Right atrium auricular region (tissue), 2 donors: ENCODE measurements at places on chromosomes 7 and 10. TPM values are rescaled to one million over a fixed set of nuclear protein-coding genes. Genes with fewer than 3 reads are reported as not detected.

Gene FAM149B1
- total RNA-seq: 13.0 TPM

Gene HYAL4
- not detected for total RNA-seq

Gene ZMIZ1
- total RNA-seq: 59.3 TPM

- no peak for DNase-seq
Observed at GRCh38 chr7:11727864-11728263, 104.1 kb downstream of the THSD7A start.

DNA sequence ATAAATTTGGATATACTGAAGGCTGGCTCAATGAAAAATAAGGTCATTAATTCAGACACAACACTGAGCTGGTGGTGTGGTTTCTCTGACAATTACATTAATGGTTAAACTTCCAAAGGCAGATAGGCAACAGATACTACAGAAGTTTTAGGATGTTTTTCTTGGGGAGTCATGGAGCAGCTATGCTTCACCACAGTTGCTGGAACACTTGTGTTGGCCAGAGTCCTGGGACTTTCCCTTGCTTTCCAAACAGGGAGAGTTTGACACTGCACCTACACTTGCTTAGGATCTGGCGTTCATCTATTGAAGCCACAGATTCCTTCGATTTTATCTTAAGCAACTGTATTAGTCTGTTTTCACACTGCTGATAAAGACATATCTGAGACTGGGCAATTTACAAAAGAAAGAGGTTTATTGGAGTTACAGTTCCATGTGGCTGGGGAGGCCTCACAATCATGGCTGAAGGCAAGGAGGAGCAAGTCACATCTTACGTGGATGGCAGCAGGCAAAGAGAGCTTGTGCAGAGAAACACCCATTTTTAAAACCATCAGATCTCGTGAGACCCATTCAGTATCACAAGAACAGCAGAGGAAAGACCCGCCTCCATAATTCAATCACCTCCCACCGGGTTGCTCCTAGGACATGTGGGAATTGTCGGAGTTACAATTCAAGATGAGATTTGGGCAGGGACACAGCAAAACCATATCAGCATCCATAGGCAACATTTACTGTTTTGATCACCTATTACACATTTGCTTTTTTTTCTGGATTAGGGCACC, 27.8 kb upstream of the TMEM178B start:
- DNase-seq: no peak

DNA sequence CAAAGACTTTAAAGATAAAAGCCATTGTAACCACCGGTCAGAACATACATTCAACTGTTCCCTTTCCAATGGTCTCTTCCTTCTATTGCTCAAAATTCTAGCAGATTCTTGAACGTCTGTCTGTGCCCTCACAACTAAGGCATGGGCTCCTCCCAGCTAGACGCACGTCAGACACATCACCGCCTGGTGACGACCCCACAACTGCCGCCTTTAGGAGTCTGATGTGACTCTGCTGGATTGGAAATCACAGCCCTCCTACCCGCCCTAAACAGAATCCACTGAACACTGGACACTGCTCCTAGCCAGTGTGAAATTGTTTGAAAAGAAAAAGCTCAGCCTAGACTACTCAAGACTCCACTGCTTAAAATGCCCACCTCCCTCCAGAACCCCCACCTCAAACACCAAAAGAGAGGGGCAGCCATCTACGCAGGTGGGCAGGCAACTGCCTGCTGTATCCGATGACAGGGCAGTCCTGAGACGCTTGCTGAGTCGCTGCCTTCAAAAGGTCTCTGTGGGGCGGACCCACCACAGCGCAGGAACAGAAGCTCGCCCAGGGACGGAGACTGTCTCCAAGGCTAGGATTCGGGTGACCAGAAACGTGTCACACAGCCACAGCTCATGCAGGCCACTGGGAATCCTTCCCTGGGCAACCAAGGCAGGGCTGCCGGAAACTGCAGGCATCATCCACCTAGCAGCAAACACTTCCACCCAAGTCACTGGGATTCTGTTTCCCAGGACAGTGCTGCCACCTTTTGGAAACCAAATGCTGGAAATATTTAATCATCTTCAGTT, 34.7 kb downstream of the GSDME start:
- DNase-seq: peak; percentile 49

DNA sequence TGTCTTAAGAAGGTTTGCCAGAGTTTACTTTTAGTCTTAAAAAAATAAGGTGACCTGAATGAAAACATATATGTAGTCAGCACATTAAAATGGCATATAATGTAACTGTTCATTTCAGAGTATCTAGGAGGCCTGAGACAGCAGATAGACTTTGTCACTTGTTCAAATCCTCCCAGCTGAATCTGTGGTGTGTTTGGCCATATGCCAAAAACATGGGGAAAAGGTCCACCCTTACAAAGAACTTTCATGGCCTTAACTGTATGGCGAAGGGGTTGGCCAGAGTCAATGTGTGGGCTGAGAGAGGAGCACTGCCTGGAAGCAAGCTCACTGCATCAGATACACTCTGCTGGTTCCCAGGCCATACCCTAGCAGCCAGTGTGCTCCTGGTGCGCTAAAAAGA, 113.7 kb downstream of the ALOX5 start:
- no peak for DNase-seq

- DNase-seq: no peak
Observed at GRCh38 chr7:88278881-88279280, 27.8 kb downstream of the STEAP4 start.

GRCh38 chr10:85606401-85606800, 760.2 kb downstream of the GRID1 start:
- peak; percentile 38 for DNase-seq

Gene ENKUR
- total RNA-seq: not detected

DNA sequence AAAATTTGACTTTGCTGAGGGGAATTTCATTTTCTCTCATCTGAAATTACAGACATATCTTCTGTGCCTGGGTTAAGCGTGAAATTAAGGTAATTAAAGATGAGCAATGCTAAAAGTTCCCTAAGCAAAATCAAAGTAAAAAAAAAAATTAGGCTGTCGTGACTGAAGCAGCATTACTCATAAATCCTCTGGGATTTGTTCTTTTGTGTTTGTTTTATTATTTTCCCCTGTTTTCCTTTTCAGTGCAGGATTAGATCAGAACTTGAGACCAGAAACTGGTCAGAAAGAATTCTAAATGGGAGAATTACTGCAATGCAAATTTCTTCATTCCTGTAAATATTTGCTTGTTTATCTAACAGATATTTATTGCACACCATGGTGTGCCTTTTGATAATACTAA, 141.4 kb upstream of the BET1 start:
- DNase-seq: no peak

- no peak for DNase-seq
Observed at GRCh38 chr7:50308203-50308531, 3.7 kb downstream of the IKZF1 start.

- DNase-seq: no peak
Observed at GRCh38 chr10:104026762-104027161, 58.9 kb downstream of the COL17A1 start.

DNA sequence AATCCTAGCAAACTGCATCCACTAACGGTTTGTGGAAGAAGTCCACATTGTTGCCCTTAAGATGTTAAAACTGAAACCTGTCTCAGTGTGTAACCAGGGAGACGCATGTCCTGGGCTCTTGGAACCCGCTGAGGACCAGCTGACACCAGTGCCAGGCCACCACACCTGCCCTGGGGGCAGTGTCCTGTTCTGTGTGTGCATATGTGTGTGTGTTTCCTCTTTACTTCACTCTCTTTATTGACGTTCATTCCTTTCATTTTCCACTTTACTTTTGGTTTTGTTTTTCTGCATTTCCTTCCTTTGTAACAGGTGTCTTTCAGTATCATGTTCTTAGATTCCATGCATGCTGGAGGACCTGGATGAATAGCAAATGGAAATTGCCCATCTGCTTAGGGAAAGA, 83.8 kb downstream of the TEX36 start:
- peak; percentile 28 for DNase-seq

Gene LOXL4
- 1.5 TPM for total RNA-seq

DNA sequence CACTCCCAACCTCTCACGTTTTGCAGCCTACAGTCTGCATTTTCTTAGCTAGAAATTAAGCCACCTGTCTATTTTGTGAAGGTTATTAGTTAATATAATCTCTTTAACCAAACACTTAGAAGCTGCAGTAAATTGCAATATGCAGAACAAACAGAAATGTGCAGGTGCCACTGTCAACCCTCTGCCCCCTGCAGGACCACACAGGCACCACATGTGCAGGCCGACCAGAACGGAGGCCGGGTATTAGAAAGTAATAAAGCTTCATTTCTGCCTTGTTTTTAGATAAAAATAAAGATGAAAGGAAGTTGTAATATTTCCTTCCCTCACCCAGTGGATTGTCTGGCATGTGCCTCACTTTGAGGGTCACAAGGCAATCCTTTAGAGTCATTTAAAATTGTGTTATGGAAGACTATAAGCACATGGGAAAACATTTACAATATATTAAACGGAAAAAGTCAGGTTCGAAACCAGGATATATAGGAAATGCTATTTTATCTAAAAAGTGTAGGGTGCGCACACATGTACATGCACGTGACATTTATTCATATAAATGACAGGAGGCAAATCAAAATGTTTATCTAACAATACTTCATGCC, 158.2 kb downstream of the ARHGAP12 start:
- no peak for DNase-seq

Gene WNT2
- total RNA-seq: 0.19 TPM

DNA sequence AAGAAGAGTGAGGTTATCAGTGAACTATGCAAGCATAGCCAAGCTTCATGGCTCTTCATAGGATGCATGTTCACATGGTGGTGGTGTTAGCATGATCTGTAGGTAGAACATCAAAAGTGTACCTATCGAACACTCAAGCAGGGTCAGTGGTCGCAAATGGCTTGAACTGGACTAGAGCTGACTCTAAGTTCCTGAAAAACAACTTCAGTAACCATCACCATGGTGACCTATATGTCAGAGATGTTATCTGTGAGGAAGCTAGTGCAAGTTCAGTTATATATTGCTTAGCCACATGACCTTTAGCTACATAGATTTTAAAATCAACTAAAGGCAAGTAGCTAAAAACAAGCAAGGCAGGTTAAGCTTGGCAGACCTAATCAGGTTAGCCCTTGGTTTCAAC, 163.1 kb upstream of the AGR3 start:
- DNase-seq: no peak

Gene MAT1A
- not detected for total RNA-seq

DNA sequence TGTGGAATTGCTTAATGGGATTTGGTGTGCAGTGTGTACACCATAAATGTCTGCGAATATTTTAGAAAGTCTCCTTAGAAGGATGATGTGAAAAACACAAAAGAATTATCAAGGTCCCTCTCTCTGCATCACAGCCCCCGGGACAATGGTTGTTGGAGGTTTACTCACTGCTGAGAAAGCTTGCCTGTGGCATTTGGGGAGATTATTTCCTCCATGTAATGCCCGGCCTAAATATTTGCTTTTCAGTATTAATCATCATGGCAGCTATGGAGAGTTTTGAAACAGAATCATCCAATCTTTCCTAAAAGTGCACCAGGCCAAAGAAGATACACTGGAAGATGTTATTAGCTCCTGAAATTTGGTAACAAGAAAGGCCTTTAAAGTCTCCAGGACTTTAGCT, 113.8 kb upstream of the ADCY1 start:
- no peak for DNase-seq

DNA sequence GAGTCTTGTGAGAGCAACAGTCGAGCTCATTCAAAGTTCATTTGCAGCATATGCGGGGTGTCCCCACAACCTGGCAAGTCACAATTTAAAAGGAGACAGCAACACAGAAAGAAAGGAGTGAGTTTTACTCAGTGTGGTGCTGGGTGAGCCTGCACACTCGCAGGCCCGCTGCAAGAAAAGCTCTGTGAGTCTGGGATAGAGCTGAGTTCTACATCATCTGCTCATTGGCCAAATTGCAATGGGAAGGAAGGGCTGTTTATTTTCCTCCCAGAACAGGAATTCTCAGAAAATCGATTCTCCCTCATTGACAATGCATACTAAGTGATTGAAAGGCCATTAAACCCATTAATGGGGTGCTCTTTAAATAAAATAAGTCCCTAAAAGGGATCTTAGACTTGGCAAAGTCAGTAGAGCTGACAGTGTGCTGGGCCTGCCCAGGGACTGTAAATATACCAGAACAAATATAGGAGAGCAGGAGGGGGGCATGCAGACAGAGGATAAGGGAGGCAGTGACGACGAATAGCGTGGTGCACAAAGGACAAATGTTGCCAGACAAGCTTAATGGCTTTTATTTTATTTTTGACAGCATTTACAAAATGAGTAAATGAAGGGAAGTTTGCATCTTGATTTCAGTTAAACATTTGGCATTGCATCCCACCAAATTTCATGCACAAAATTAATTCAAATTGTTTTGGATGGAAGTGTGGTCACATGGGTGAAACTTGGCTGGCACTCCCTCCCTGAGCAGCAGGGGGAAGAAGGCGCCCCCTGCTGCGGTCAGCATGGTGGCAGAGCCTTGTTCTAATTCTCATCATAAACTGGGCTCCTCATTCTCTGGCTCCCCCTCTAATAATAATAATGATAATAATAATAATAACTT, 215.7 kb downstream of the SNX10 start:
- DNase-seq: no peak

GRCh38 chr10:89114846-89115625, 92.1 kb downstream of the CH25H start:
- no peak for DNase-seq

DNA sequence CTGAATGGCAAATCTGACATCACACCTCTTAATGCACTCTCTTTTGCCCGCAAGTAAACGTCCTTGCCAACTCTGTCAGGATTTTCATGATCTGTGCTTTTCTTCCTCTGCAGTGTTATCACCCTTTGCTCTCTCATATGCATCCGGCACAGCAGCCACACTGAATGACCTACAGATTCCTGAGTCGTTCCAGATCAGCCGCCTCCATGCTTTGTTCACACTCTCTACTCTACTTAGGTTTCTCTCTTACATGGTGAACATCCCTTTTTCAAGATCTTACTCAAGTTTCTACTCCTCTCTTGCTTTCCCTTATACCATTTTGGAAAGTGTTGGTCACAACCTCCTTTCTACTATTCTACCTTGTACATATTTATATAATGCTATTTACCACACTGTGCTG, 127.7 kb upstream of the AOAH start:
- no peak for DNase-seq

- DNase-seq: no peak
Observed at GRCh38 chr7:131462059-131462458, 94.4 kb downstream of the PODXL start.

GRCh38 chr7:1290026-1290678, 57.5 kb downstream of the UNCX start:
- no peak for DNase-seq

GRCh38 chr7:155794196-155794595, 18.1 kb downstream of the SHH start:
- no peak for DNase-seq
